ENCODE measurements at places on chromosomes 4 and X.

GRCh38 chr4:159150821-159151390 is 48.0 kb downstream of the RAPGEF2 start:
- DNase-seq, result no peak

DNA sequence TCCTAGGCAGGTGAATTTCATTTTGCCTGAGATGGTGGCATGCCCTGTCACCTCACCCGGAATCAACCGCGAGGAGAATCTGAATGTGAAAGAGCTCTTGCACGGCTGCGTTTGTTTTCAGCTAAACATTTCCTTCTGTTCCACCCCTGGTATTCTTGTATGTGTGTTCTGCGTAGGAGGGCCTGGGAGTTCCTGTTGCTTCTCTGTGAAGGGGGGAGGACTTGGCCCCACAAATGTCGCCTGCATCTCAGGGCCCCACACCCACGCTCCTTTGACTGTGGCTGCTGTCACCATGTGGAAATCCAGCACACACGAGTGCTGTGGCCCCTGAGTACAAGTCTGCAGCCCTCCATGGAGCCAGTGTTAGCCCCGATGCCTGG is 45.8 kb upstream of the CLCN4 start:
- DNase-seq, result no peak

GRCh38 chr4:52372269-52372668 is 286.8 kb downstream of the USP46 start:
- no peak for DNase-seq

- DNase-seq, result no peak
These were observed 129.2 kb upstream of the PAK3 start for GRCh38 chrX:110966839-110967238.
